ENCODE measurements at places on chromosomes 3 and 15.

GRCh38 chr3:186213946-186214345 lies 105.1 kb upstream of the ETV5 start:
- DNase-seq, result no peak

DNA sequence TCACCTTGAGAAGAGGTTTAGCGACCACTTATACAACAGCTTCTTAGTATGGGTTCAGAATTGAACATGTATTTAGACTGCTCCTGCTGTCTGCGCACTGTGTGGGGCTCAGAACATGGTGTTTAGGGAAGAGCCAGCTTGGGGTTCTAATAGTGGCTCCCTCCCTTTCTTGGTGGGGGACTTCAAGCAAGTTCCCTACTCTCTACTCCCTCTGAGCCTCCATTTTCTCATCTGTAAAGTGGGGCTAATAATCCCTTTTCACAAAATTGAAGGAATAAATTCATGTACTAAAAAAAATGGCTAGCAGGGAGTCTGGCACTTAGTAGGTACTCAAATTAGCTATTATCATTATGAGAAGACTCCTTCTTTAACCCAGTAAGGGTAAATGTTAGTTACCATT lies 97.5 kb upstream of the SPATA12 start:
- no peak for DNase-seq

DNA sequence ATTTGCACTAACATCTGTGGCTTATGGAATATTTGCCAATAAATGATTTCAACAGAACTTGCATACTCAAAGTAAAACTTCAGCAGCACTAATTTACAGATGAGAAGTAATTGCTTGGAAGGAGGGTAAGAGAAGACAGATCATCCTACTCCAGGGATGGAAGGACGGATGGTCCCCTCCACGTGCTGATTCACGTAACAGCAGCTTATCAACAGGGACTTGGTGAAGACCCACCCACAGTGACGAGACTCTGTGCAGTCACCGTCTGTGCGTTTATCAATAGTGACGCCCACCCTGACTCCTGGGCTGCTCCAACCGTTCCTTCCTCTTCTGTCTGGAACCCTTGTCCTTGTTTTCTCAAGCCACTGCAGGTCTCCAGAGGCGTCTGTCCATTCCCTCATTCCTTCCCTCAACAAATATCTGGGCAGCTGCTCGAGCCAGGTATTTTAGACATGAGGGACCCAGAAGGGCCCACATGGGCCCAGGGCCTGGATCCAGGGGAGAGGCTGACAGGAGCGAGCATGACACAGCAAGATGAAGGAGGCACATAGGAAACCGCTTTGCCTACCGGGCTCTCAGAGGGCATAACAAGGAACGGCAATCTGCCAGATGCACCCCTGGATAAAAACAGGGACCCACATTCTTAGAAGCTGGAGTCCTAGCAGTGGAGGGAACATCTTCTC lies 33.3 kb downstream of the PCSK6 start:
- DNase-seq, result no peak

GRCh38 chr3:66228707-66229106 lies 7.9 kb downstream of the SLC25A26 start:
- DNase-seq, result no peak

- no peak for DNase-seq
These were observed 47.8 kb downstream of the KCNMB2 start for GRCh38 chr3:178583963-178584575.

GRCh38 chr3:174355505-174355904 lies 503.6 kb upstream of the NAALADL2 start:
- peak; percentile 33 for DNase-seq

DNA sequence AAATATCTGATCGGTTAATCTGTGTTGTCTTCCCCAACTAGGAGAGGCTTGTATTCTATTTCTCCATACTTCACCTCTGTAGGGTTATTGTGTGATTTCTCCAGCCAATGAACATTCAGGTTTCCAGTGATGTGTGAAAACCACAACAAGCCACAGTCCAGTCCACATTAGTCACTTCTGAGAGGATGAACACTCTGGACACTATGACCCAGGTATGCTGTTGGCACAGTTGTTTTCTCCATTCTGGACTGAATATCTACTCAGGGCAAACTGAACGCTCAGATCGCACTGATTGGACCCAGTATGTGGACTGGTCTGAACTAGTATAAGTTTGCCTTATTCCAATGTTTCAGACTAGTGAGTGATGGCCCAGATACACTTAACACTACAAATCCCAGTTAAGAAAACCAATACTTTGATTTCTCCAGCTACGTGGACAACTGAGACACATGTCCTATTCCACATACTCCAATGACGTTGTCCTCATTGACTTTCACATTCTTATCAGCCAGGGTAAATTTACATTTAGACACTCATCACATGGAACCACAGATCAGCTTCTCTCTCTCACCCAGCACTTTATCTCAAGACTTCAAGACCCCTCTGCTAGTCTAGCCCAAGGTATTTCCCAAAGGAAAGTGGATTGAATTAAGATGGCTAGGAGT lies 587.4 kb upstream of the SGO1 start:
- DNase-seq, result peak; percentile 1

GRCh38 chr3:53242642-53243041 lies 13.2 kb downstream of the TKT start:
- DNase-seq, result no peak

DNA sequence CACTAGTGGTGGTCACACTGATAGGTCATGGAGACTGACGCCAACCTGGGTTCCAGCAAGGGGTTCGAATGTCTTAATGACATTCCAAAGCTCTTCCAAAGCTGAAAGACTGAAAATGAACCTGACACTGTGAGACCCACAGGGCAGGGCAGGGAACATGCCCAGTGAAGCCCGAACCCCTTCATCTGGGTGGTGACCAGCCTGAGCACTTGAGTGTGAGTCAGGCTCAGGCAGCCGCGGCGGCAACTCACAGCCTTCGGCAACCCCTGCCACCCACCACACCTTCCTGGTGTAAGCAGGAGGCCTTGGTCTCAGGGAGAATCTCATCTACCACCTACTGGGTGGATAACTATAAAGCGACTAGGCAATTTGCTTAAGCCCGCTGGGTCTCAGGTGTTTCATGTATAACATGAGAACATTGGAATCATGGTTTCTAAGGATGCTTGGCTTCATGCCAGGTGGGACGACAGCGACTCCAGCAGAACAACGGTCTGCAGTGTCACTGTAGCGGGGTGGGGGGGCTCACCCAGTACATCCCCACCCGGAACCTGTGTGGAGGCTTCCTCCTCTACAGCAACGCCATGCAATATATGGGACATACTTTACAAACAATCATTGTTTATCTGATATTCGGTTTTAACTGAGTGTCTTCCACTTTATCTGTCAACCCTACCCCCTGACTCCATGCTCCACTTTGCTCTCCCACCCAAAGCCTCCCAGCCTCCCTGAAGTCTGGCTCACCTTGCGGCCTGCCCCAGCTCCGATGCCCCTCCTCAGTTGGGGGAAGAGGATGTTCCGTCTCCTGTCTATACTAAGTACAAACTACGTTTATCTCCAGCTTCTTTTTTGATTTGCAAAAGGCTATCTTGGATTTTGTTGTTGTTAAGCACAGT lies 125.0 kb upstream of the MEF2A start:
- peak; percentile 22 for DNase-seq

DNA sequence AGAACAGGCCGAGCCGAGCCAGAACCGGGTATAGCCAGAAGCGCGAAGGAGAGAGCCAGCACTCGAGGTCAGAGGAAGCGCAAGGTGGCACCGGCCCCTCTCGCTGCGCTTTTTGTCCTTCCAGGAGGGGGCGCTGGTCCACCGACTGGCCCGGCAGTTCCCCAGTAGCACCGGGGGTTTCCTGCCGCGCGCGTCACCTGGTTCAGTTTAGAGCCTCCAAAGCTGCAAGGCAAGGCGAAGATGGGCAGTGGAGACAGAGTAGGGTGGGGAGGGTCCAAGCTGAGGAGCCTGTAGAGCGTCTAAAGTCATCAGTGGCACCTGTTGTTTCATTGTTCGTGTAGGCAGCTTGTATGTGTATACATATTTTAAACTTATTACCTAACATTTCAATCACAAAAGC lies 7.6 kb upstream of the NR2E3 start:
- no peak for DNase-seq

DNA sequence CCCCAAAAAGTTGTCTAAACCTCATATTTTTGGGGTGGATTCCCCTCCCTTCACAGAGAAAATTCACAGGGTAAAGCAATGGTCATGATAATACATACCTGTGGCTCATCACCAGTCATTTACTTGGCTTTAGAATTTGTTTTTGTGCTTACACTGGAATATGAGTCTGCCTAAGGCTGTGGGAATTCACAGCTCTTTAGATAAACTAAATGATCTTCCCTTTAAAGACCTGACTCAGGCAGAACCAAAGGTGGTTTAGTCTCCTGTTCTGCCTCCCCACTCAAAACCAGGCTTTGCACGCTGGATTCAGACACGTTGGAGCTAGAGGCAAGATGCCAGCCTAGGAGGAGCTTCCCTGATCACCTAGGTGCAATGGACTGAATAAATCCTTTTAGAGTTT lies 40.3 kb upstream of the BNC1 start:
- DNase-seq, result no peak

DNA sequence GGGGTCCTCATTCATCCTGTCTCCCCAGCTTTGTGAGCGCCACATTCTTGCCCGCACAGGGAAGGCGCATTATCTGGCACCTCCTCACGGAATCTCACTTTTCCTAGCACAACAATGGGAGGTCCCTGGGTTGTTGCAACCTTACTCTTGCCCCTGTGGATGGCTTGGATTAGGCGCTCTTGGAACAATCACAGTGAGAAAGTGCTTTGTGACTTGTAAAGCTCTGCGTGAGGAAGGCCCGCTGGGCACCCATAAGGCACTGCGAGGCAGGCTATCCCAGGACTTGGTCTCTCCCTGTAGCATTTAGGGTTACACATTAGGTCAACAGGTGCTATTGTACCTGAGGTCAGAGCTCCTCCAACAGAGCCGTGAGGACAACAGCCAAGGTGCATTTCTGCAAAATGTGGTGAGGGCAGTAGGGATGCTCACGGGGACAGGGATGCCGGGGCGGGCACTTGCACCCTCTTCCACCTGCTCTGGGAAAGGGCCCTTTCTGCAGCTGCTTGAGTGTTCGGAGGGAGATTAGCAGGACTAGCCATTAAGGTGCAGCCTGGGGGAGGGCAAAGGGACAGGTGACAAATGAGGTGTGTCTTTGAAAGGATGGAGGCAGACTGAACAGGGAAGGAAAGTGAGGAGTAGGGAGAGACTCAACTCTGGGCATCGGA lies 13.9 kb upstream of the LRRC15 start:
- no peak for DNase-seq

DNA sequence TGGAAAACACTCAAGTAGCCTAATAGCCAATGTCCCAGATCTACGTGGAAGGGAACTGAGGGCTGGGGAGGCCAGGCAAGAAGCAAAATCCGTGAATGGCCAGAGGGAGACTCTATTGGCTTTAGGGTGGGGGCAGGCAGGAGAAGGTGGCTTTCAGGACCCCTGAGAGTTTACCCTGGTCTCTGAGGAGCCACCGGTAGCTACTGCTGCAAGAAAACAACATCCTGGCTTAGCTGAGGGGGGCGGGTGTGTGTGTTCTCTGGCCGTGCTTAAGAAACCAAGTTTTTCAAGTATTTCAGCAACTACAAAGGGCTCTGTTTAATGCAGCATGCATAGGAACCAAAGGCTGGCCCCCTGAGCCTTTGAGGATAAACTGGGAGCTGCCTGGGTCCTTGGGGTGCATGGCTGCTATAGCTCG lies 47.6 kb upstream of the TRPM1 start:
- DNase-seq, result no peak

DNA sequence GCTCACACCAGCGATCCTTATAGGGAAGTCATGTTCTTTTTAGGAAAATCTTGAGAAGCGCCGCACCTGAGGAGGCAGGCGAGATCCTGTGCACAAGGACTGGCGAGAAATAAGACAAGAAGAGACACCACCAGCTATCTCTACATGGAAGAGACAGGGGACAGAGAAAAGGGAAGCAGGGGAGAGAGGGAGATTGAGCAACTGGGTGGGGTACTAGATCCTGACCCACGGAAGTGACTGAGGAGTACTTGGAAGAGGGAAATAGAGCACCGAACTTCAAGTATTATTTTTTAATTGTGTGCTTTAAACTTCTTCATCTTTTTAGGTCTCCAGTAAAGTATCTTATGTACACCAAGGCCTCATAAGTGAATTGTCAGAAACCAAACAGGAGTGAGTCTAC lies 742.0 kb upstream of the LMCD1 start:
- no peak for DNase-seq

- no peak for DNase-seq
These were observed 35.2 kb upstream of the SMAD3 start for GRCh38 chr15:67030036-67030762.

- no peak for DNase-seq
These were observed 1.8 kb upstream of the USF3 start for GRCh38 chr3:113698213-113698742.

DNA sequence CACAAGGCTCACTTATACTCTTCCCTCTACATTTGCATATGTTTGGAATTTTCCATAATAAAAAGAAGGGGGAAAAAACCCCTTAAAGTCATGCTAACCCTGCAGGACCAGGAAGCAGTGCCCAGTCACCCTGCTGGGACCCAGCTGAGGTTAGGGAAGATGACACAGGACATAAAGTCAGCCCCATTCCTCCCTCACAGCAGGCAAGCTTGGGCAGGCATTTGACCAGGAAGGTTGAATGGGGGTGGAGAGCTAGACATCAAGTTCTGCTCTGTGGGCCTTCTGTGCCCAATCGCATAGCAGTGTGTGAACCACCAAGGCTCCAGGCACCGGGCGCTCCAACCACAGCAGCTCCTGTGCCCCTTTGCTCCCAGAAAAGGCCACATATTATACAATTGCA lies 7.1 kb upstream of the HDAC11 start:
- no peak for DNase-seq

DNA sequence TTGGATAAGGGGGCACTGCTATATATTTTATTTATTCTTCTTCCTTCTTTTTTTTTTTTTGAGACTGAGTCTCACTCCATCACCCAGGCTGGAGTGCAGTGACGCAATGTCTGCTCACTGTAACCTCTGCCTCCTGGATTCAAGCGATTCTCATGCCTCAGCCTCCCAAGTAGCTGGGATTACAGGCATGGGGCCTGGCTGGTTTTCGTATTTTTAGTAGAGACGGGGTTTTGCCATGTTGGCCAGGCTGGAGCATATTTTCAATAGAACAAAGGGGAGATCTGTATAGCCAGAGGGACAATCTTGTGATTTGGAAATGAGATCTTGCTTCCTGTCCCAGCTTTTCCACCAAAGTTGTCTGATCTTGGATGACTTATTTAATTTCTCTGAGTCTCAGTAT lies 133.1 kb upstream of the ABHD17C start:
- DNase-seq, result no peak
